Activated CD8-positive, alpha-beta memory T cell treated with anti-CD3 and anti-CD28 coated beads for 1 hour (primary cell): ENCODE measurements at places on chromosomes 16 and 17.

DNA sequence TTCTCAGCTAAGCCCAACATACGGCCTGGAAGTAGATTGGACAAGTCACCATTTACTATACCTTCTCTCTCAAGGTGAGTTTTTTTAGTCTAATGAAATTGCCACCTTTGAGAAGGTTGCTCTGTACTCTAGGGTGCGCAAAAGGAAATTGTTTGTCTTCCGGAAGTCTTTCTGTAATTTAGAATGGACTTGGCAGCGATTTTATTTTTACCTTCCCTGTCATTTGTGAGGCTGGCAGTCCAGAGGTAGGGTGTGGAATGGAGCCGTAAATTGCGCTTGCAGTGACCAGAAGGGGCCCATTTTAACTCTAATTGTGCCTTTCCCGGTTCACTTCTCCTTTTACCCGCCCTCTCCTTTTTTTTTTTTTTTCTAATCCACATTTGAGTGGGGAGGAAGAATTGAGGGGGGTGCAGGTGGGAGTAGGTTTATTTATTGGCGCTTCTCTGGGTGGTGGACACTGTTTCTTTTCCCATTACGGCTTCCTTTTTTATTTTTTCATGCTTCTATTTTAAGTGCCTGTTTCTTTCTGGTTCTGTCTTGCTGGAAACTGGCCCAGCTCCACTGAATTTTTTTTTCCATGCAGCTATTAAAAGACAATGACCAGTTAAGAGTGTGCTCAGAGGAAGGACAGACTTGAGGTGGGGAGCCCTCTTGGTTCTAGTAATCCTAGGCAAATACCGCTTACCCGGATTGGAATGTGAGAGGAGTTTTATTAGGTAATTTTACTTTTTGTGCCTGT lies 89.7 kb upstream of the CLEC18A start:
- no peak for DNase-seq

DNA sequence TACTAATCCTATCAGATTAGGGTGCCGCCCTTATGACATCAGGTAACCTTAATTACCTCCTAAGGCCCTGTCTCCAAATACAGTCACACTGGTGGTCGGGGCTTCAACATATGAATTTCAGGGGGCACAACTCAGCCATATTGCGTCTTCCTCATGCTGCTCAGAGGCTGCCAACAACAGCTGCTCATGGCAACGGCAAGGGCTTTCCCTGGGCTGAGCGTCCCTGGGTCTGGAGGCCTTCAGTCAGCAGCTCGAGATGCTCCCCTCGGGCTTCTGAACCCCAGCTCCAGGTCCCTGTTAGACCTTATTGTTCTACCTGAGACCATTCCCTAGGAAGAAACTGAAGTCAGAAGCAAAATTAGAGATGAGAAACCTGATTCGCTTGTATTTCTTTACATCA lies 157.2 kb downstream of the TMEM132E start:
- DNase-seq = no peak

DNA sequence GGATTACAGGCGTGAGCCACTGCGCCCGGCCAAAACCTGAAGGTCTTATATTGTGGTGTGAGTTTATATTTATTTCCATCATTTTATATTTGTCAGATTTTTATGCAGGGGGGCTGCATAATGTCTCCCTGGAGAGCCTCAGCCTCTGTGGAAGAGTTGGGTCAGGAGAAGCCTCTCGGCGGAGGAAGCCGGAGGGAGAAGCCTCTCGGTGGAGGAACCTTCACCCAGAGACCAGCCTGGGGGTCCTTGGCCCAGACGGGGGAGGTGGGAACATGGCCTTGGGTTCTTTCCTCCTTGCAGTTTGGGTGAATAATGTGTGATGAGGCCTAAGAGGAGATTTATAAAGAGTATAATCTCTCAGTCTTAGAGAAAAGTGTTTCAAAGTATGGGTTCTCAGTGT lies 22.4 kb upstream of the ZNF750 start:
- DNase-seq = no peak

DNA sequence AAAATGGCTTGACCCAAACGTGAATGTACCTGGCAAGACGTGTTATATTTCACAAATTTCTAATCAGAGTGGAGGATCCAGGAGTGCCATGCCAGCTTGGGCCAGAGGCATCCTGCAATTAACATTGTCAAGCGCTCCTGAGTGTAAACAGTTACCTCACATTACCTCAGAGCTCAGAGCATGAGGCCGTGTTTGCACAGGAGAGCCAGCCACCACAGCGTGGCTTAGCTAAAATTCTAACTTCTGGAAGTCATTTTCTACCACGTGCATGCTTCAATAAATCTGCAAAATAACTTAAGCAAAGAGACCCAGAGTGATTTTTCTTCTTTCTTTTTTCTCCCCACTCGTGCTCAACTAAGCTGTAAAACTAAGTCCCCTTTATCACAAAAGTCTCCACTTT lies 769.0 kb downstream of the KCNJ2 start:
- no peak for DNase-seq
